ENCODE measurements at places on chromosomes 2 and 18.

- no peaks in the 10 kb centered on the region for H3K27me3 ChIP-seq
- H3K4me1 ChIP-seq: peaks cover 55% of the 10 kb centered on the region
- DNase-seq: peak; percentile 79
Observed at GRCh38 chr2:234488913-234489451, 7.9 kb downstream of the ARL4C start.

GRCh38 chr2:5183031-5183430 lies 509.2 kb upstream of the SOX11 start:
- DNase-seq: no peak
- no peaks in the 10 kb centered on the region for H3K36me3 ChIP-seq
- no peak overlapping the region for H3K4me3 ChIP-seq
- no peaks in the 10 kb centered on the region for H3K27me3 ChIP-seq
- H3K27ac ChIP-seq: no peak overlapping the region

DNA sequence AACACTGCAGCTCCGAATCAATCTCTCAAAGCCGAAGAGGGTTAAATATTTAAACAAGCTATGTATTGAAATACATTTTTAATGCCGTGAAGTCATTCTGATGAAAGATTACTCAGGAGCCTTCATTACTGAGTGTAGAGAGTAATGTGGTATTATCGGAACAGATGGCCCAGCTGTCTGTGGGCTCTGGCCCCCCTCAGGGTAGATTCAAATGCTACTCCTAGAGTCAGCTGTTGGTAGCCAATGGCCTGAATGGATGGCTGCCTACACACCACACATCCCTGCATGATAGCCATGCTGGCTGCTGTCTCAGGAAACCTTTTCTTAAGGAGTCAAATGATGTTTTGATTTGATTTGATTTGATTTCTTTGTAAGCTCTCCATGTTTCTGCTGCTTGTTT lies 732.3 kb upstream of the CELF4 start:
- DNase-seq: no peak
- H3K27ac ChIP-seq: no peak overlapping the region
- H3K36me3 ChIP-seq: no peaks in the 10 kb centered on the region
- no peak overlapping the region for H3K4me3 ChIP-seq

DNA sequence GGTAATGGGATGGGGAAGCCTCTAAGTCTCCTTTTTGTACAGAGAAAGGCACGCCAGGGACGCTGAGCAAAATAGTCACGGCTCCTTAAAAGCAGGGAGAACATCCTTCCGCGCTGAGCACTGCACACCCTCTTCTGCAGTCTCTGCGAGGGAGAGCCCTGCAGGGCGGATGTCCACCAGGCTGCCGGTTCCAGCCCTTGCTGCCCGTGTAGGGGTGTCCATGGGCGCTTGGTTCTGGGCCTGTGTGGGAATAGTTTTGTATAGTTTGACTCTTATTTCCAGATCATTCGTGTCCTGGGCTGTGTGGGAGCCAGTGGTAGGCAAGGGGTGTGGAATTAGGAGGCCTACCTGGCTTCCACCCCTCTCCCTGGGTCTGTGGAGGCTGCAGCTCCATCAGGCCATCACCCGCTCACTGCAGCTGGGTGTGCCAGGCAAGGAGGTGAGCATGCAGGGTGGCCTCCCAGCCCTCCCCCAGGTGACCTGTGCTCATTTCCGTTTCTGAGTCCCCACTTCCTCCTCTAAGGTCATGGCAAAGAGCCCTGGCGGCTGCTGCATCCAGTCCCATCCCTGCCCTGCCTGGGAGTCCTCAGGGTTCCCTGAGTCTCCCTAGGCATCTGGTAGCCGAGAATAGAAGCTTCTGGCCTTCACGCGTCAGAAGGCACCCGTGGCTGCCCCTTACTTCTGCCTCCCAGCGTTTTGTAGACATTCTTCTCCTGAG lies 202.6 kb downstream of the LDLRAD4 start:
- H3K27me3 ChIP-seq: no peaks in the 10 kb centered on the region
- H3K4me1 ChIP-seq: no peaks in the 10 kb centered on the region
- no peak overlapping the region for H3K27ac ChIP-seq
- no peaks in the 10 kb centered on the region for H3K36me3 ChIP-seq
- no peak overlapping the region for H3K4me3 ChIP-seq
